Spleen (tissue), 13 donors: ENCODE measurements at places on chromosomes 1 and 21.

DNA sequence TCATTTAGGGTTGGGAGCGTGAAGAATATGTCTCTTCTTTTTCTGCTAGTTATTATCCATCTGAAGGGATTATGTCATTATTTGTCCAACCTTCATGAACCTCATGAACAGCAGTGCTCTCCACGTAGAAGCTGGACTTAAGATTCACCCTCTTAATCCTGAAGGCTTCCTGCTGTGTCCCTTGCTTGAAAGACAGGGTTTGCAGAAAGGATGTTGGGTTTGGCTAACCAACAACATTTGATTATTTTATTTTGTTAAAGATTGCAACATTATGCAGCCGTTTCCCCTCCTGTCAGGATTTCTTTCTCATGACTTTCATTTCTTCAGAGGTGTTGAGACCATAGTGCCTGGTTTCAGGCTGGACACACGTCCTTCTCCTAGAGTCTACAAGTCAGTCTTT, 75.2 kb downstream of the NGF start:
- no peak for DNase-seq

- no peak for DNase-seq
These were observed 11.6 kb upstream of the CD34 start for GRCh38 chr1:207922554-207922953.

DNA sequence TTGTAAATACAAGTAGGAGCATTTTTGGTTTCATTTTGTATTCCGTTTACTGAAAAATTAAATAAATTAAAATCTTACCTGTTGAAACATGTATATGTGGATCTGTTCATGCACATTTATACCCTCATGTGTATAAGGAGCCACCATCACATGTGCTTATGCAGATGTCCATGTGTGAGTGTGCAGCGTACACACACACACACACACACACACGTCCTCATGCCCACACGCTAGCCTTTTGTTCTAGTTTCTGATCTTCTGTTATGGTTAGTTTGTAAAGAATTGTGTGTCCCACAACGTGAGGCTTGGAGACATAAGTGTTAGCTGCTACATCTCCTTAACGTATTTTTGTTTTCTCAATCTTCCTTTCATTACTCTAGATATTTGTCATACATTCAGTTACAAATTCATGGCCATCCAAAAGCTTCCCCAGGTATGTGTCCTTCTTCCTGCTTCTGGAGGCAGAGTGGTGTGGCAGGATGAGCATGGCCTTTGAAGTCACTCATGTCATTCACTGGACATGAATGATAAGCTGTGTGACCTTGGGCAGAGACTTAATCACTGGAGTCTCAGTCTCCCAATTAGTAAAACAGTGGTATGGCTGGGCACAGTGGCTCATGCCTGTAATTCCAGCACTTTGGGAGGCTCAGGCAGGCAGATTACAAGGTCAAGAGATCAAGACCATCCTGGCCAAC, 54.6 kb downstream of the TENT5C start:
- no peak for DNase-seq

- DNase-seq, result no peak
These were observed 13.4 kb downstream of the SWT1 start for GRCh38 chr1:185170291-185170848.
